Right atrium auricular region (tissue), 2 donors: ENCODE measurements at places on chromosomes 4 and X. TPM values are rescaled to one million over a fixed set of nuclear protein-coding genes. Genes with fewer than 3 reads are reported as not detected.

Gene MTTP
- 1.1 TPM for total RNA-seq

Gene PNMA5
- not detected for total RNA-seq

Gene PWWP3B
- total RNA-seq, result 7.7 TPM

Gene RHOXF2B
- not detected for total RNA-seq

Gene ADH1B
- 477 TPM for total RNA-seq

Gene PFKFB1
- not detected for total RNA-seq

Gene TSPAN7
- 134 TPM for total RNA-seq

Gene AFAP1
- total RNA-seq, result 16.2 TPM

Gene ZAR1
- total RNA-seq, result not detected

Gene FGFR3
- 15.4 TPM for total RNA-seq

Gene CLDN2
- total RNA-seq, result not detected

Gene LYAR
- total RNA-seq, result 20.8 TPM

Gene SH3BGRL
- 57.5 TPM for total RNA-seq

Gene ZNF182
- total RNA-seq, result 2.0 TPM

Gene C4orf51
- total RNA-seq, result not detected

Gene APELA
- total RNA-seq, result not detected

Gene NRK
- 0.39 TPM for total RNA-seq

Gene NAA11
- total RNA-seq, result not detected

Gene SPANXC
- not detected for total RNA-seq

Gene PAQR3
- total RNA-seq, result 8.3 TPM

Gene REELD1
- total RNA-seq, result 0.71 TPM

Gene PIGA
- 2.9 TPM for total RNA-seq

Gene GNRHR
- total RNA-seq, result not detected

Gene FAM241A
- 6.0 TPM for total RNA-seq

Gene SPANXB1
- total RNA-seq, result not detected

Gene DCAF12L2
- not detected for total RNA-seq

Gene IL13RA1
- total RNA-seq, result 14.5 TPM

Gene DRP2
- total RNA-seq, result 0.04 TPM

Gene SMARCAD1
- 8.2 TPM for total RNA-seq

Gene TXK
- total RNA-seq, result 0.35 TPM

Gene OPN1LW
- not detected for total RNA-seq

Gene ADH7
- not detected for total RNA-seq

Gene HS3ST1
- 2.8 TPM for total RNA-seq

Gene HTN1
- total RNA-seq, result not detected
